CD14-positive monocyte (primary cell): ENCODE measurements at places on chromosomes 6 and 20.

DNA sequence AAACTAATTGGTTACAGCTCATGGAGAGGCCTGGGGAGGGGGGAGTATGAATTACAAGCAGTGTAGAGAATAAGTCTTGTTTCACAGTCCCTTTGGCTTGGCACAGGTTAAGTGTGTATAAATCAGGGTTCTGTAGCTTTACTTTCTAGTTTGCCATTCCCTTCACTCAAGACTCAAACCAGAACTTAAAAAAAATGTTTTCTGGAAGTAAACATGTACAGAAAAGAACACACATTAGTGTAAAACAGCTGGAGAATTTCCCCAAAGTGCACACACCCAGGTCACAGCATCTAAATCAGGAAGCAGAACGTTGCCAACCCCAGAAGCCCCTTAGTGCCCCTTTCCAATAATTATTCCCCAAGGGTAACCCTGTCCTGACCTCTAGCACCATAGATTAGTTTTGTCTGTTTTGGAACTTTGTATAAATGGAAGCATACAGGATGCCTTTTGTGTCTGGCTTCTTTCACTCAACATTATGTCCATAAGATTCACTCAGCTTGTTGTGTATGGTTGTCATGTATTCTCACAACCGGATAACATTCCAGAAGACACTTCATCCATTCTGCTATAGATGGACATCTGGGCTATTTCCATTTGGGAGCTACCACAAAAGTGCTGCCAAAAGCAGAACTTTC lies 33.7 kb upstream of the SCUBE3 start:
- DNase-seq, result no peak

- no peak for DNase-seq
Measured at GRCh38 chr6:31289788-31290187, 17.9 kb upstream of the HLA-C start.

DNA sequence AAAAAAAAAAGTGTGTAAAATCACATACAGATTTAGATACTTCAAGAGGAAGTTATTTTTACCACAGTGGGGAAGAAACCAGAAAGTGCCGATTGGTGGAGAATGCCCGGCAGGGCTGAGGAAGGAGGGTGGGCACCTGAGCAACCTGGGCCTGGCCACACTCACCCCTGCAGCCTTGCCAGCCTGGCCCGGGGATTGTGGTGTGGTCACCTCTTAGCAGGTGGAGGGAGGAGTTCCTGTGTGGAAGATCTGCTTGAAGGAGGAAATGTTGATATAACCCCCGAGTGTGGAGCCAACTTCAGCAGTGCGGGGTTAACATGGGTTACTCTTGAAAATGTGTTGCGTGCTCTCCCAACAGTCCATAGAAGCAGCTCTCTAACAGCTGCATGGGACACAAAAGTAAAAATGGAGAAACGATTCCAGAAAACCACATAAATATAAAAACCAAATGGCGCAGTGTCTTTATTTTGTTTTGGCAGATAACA lies 14.7 kb downstream of the UST start:
- no peak for DNase-seq

GRCh38 chr6:51209651-51210050 lies 391.0 kb downstream of the TFAP2B start:
- no peak for DNase-seq

DNA sequence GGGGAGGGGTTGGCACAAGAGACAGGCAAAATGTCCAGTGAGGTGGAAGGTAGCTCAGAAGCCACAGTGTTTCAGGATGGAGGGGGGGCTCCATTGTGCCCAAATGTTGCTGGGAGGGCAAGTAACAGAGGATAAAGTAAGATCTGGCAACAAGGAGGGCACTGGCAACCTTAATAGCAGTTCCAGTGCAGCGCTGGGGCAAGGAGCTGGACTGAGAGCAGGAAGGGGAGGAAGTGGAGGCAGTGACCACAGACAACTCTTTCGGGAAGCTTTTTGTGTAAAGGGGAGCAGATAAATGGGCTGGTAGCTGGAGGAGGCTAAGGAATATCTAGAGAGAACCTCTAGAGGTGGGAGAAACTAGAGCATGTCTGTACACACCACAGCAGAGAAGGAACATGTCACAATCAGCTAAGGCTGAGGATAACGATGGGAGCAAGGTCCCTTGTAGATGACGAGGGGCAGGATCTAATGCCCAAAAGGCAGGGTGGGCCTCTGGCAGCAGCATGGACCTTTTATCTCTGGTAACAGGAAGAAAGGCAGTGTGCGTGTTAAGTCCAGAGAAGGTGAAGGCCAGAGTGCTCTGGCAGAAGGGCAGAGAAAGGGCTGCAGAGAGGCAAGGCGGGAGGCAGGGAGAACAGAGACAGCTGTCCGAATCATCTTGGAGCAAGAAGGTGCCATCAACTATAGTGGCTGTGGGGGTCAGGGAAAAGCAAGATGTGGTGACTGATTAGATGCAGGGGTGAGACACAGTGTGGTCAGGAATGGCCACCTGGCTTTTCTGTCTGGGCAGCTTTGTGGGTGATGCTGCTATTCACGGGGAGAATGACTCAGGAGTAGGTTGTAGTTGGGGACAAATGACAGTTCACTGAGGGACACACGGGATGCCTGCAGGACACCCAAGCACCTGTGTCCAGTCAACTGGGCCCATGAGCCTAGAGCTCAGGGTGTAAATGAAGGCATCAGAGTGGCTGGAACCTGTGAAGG lies 17.4 kb downstream of the TMEM242 start:
- no peak for DNase-seq

DNA sequence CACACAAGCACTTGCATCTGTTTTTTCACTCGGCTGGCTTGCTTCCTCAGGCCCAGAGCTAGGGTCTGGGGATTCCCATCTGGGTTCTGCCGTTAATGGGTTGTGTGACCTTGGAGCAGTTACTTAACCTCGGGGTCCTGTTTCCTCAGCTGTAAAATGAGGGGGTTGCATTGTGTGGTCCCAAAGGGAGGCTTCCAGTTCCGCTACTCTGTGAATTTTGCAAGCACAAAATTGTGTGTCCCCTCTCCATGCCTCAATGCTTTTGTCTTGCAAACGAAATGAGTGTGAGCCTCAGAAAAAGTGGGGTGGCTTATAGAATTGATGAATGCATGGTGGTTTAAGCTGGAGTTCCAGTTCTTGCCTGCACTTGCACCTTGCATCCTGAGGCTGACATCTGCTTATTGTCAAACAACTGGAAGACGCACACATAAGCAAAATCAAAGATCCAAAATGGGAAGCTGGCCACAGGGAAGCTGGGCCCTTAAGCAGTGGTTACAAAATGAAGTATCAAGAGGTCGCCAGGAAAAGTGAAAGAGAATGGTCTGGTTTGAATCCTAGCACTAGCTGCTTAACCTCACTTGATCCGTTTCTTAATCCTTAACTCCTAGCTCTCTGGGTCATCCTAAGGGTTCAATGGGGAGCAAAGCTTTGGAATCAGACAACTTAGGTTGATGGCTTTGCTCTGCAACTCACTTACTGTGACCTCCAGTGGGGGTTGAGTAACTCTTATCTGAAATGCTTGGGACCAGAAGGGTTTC lies 490.6 kb downstream of the DHX35 start:
- no peak for DNase-seq

DNA sequence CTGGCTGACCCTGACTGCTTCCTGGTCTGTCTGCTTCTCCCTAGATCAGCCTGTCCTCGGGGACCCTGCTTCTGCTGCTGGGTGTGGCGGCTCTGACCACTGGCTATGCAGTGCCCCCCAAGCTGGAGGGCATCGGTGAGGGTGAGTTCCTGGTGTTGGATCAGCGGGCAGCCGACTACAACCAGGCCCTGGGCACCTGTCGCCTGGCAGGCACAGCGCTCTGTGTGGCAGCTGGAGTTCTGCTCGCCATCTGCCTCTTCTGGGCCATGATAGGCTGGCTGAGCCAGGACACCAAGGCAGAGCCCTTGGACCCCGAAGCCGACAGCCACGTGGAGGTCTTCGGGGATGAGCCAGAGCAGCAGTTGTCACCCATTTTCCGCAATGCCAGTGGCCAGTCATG lies 6.3 kb downstream of the NRSN2 start:
- DNase-seq, result no peak

DNA sequence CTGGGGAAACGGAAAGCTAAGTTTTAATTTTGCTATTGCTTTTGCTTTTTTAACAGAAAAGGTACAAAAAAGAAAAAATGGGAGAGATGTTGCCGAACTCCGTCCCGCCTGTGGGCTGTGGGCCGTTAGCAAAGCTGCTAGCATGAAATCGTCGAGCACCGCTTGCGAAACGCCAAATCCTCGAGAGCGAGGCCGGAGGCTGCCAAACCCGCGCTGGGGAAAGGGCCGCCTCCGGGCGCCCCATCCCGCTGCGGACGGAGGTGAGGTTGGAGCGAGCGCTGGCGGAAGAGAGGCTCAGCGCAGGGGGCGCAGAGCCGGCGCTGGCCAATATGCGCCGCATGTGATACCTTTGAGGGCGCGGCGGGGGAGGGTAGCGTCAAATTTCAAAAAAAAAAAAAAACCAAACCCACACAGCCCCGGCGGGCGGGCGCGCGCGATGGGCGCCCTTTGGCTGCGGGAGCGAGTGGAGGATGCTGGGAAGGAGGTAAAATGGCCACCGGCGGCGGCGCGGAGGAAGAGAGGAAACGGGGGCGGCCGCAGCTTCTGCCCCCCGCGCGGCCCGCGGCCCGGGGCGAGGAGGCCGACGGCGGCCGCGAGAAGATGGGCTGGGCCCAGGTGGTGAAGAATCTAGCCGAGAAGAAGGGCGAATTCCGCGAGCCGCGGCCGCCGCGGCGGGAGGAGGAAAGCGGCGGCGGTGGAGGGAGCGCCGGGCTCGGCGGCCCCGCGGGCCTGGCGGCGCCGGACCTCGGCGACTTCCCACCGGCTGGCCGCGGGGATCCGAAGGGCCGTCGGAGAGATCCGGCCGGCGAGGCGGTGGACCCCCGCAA lies at the start of gene ZCCHC3:
Gene ZCCHC3 (plus strand): TSS at position 473 of the 827 bp plus-strand sequence. CDS start 17 bp downstream, at position 490.
- DNase-seq, result peak; percentile 75

- DNase-seq, result peak; percentile 87
Measured at GRCh38 chr6:56595490-56596122, 47.1 kb downstream of the DST start.

DNA sequence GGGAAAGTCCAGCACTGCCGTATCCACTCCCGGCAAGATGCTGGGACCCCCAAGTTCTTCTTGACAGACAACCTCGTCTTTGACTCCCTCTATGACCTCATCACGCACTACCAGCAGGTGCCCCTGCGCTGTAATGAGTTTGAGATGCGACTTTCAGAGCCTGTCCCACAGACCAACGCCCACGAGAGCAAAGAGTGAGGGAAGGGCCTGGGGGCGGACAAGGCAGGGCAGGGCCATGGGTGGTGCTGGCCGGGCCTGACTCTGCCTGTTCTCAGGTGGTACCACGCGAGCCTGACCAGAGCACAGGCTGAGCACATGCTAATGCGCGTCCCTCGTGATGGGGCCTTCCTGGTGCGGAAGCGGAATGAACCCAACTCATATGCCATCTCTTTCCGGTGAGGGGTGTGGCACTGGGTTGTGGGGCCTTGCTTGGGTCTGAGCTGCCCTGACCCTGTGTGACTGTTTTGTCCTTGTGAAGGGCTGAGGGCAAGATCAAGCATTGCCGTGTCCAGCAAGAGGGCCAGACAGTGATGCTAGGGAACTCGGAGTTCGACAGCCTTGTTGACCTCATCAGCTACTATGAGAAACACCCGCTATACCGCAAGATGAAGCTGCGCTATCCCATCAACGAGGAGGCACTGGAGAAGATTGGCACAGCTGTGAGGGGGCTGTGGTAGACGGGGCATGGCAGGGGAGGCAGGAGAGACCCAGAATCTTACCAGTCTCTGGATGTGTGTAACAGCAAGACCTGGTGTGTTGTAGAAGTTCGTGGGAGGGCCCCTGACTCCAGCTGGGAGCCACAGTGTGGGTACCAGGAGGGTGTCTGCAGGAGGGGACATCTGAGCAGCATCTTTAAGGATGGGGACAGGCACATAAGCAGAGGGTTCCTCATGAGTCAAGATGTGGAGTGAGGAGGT lies 29.1 kb downstream of the PLCG1 start:
- no peak for DNase-seq

DNA sequence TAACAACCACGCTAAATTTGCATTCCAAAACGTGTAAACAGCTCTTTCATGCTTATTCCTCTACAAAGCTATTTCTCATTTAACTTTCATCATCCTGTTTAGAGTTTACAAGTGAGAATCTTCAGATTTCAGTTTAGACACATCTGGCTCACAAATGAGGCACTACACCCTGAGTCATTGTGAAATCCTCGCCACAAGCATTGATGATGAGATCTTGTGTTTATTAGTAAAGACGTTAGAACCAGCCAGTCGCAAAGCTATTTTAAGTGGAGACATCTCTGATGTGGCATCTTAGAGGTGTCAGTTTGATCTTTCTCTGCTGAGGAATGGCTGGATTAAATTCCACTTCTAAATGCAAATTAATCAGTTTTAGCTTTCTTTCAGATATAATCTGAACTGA lies 8.3 kb upstream of the ISM1 start:
- DNase-seq, result no peak
